AG10803 (cell line): ENCODE measurements at places on chromosomes 12 and 14.

GRCh38 chr12:90211017-90211416, 502.4 kb upstream of the ATP2B1 start:
- peak; percentile 42 for DNase-seq

DNA sequence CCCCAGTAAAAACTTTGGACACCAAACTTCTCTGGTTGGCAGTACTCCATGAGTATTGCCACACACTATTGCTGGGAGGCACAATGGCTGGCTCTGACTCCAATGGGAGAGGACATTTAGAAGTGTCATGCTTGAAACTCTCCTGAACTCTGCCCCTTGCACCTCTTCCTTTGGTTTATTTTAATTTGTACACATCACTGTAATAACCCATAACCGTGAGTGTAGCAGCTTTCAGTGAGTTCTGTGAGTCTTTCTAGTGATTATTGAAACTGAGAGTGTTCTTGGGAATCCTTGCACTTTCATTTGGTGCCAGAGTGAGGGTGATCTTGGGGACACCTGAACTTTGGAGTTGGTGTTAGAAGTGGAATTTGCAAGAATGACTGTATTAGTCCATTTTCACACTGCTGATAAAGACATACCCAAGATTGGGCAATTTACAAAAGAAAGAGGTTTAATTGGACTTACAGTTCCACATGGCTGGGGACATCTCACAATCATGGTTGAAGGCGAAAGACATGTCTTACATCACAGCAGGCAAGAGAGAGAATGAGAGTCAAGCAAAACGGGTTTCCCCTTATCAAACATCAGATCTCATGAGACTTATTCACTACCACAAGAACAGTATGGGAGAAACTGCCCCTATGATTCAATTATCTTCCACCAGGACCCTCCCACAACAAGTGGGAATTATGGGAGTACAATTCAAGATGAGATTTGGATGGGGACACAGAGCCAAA, 41.3 kb upstream of the CEP83 start:
- DNase-seq = peak; percentile 3

DNA sequence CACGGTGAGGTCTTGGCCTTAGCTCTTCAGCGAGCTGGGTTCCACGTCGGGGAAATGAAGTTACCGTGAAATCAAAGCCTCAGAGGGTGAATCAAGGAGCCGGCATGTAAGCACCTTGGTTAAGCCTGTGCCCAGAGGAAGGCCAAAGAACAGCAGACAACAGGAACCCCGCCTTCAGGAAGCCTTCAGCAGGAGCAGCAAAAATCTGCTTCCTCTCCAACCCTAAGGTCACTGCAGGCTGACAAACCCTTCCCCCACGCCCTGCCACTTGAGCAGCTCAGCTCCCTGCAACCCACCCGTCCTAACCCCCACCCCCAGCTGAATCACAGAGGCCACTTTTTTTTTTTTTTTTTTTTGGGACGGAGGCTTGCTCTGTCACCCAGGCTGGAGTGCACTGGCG, 72.9 kb upstream of the LTA4H start:
- DNase-seq = no peak

DNA sequence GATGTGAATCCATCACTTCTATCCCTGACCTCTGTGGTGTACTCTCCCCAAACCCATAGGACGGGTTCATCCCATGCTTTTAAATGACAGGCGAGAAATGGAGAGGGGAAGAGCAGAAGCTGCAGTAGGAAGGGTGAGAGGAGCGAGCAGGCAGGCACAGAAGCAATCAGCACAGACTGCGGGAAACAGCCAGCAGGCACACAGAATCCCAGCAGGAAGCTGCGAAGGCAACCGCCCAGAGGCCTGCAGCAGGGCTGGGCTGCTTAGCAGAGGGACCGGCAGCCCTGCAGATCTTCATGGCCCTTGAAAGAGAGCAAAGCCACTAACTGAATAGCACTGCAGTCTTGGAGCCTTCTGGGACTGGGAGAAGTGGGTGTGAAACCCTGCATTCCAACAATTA, 287.0 kb upstream of the FKBP4 start:
- DNase-seq = no peak
